ENCODE measurements at places on chromosomes 1 and 21.
A peak's percentile ranks its signal among the peaks of the same experiment; 100 is the strongest.

- no peak for DNase-seq
These were observed 37.2 kb upstream of the SLC9A1 start for GRCh38 chr1:27192039-27192529.

DNA sequence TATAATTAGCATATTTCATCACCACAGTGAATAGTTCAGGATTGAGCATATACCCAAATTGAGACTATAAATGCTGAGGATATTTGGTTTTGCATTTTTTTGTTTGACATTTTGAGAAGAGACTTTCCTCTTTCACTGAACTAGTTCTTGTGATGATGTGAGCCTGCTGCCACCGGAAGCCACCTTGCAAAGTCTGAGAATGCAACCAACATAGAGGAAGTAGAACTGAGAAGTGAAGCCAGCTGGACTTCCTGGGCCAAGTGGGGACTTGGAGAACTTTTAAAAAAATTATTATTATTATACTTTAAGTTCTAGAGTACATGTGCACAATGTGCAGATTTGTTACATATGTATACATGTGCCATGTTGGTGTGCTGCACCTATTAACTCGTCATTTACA, 102.3 kb downstream of the RPE65 start:
- no peak for DNase-seq

- DNase-seq = no peak
These were observed 4.3 kb downstream of the GUK1 start for GRCh38 chr1:228144193-228144992.

DNA sequence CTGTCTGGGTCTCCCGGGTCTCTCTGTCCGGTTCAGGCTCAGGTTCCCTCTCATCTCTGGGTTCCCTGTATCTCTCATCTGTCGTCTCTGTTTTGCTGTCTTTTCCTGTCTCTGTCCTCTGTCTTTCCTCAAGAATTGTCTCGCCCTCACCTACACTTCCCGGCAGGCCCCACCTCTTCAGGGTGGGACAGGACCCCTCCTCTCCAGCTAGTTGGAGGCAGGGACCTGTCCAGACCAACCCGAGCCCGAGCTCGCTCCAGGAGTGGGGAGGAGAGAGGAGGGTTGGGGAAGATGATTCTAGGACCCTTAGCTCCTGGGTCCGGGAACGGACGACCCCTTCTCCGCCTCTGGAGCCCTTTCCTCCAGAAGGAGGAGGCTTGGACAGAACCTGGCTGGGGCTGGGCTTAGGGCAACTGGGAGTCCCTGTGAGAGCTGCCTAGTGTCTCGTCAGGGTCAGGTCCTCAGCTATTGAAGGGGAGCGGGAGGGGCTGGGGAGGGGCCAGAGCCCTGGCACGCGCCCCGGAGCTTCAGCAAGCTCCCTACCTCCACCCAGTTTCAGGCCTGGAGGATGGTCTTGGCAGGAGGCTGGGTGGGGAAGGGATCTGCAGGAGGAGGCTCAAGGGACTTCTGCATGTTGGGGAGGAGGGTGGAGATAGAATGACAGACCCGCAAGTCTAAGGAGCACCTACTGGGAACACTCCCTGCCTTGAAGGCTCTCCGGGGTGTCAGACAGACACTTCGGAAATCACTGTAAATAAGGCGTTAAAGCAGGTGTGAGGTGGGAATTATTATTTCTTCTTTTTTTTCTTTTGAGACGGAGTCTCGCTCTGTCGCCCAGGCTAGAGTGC, 26.3 kb upstream of the EPB41 start:
- DNase-seq = no peak

DNA sequence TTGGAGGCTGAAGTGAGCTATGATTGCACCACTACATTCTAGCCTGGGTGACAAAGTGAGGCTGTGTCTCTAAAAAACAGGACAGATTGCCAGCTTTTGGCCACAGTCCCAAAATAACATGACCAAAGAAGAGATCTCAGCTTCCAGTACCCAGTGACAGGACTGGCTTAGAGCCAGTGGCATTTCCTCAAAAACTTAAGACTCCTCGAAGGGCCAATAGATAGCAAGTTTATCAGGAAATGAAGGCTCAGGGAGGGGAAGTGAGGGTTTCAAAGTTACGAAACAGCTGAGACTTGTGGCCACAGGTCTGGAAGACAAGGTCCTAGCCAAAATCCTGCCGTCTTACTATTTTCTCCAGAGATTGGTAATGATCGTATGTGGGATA, 6.3 kb upstream of the TMEM39B start:
- no peak for DNase-seq

- DNase-seq = no peak
These were observed 48.8 kb downstream of the ARHGEF10L start for GRCh38 chr1:17588048-17588871.

DNA sequence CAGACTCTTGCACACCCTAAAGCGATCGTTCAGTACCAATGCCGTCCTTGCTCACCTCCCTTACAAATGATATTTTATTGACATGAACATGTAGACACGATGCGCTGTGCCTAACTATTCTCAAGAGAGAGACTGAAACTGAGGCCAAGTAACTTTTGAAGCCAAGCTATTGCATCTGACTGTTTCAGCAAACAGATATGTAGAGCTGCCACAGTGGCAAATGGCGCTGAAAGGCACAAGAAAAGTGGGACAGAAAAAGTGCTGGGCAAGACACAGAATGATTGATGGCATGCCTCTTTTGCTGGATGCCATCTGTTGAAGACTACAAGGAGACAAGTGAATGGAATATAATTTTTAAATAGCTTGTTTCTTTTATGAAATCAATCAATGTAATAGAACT, 1157.2 kb upstream of the ADGRL4 start:
- DNase-seq = no peak

GRCh38 chr1:228961511-228961910, 226.2 kb downstream of the RHOU start:
- DNase-seq = no peak

DNA sequence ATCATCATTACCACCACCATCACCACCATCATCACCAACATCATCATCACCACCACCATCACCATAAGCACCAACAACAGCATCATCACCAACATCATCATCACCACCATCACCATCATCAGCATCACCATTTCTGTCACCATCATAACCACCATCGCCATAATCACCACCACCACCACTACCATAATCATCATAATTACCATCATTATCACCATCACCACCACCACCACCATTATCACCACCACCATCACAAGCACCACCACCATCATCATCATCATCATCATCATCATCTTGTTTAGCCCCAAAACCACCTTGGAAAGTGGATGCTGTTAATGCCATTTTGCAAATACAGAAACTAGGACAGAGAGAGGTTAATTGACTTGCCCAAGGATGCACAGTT, 22.5 kb downstream of the CAMK2N1 start:
- DNase-seq = no peak

DNA sequence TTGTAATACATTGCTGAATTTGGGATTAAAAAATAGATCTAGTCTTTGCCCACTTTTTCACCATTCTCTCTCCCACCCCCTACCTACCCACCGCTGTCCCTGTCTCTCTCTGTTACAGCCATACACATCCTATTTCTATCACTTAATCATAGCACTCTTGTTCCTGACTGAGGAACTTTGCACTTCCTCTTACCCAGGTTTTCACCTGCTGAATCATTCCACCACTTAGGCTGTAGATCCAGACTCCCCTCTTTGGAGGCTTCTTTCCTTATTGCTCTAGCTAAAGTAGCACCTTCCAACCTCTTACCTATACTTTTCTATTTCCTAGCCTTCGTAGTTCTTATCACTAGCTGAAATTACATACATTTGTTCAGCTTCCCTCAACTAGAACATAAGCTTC, 59.6 kb downstream of the ATP6V1G3 start:
- no peak for DNase-seq

- DNase-seq = no peak
These were observed 28.5 kb downstream of the SLAMF1 start for GRCh38 chr1:160618327-160618726.

DNA sequence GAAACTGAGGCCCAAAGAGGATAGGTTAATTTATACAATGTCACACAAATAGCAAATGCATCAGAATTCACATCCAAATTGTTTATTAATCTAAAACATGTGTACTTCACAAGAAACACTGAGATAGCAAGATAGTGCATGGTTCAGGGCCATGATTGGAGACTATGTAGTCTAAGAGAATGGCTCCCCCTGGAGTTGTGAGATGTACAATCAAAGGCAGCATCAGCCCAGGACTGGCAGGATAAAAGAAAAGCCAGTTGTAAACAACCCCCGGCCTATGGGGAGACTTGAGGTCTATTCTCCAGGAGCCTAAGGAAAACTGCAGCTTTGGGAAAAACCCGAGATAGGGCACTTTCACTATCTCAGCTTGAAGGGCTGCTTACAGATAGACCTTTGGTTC, 511.0 kb downstream of the OMA1 start:
- no peak for DNase-seq

GRCh38 chr1:218869276-218869675, 304.4 kb upstream of the LYPLAL1 start:
- no peak for DNase-seq

- no peak for DNase-seq
These were observed 46.9 kb upstream of the GNG12 start for GRCh38 chr1:67880056-67880601.

DNA sequence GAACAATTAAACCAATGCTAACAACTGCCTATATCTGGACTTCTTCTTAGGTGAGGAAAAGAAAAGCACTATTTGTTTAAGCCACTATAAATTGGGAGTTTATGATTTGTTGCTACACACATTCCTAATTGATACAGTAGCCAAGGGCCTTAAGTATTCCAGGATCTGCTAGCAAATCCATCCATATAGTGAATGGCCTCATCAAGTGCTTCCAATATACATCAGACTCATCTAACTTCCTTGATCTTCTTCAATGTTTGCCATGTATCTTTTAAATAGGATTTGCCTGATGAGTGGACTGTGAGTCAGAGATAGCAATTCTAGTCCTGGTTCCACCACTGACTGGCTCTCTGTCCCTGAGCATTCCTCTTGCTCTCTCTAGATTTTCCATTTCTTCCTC, 430.2 kb downstream of the OMA1 start:
- no peak for DNase-seq

GRCh38 chr1:244211559-244211944, 160.5 kb downstream of the ZBTB18 start:
- no peak for DNase-seq

- DNase-seq = no peak
These were observed 555.2 kb downstream of the OMA1 start for GRCh38 chr1:57991289-57991688.

DNA sequence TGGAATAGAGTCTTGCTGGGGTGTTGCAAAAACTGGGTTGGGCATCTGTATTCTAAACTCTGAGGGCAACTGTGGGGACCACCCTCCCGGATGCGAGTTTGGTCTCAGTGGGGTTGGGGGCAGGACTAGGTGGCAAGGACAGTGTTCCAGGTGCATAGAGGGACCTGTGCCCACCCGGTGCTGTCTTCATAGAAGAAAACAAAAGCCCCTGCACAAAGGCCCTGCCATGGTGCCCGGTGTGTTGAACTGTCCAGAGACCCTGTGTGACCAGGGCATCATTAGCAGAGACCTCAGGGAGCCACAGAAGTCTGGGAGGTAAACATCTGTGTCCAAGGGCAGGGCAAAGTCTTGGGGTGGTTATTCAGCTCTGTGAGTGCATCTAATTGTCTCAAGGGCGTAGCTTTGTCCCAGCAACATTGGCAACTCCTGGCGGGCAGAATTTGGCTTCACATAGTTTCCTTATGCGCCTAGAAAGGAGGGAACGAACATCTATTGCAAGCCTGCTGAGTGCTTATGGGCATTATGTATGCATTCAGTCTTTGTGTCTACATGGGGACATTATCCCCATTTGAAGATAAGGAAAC, 72.2 kb upstream of the IFFO2 start:
- no peak for DNase-seq

DNA sequence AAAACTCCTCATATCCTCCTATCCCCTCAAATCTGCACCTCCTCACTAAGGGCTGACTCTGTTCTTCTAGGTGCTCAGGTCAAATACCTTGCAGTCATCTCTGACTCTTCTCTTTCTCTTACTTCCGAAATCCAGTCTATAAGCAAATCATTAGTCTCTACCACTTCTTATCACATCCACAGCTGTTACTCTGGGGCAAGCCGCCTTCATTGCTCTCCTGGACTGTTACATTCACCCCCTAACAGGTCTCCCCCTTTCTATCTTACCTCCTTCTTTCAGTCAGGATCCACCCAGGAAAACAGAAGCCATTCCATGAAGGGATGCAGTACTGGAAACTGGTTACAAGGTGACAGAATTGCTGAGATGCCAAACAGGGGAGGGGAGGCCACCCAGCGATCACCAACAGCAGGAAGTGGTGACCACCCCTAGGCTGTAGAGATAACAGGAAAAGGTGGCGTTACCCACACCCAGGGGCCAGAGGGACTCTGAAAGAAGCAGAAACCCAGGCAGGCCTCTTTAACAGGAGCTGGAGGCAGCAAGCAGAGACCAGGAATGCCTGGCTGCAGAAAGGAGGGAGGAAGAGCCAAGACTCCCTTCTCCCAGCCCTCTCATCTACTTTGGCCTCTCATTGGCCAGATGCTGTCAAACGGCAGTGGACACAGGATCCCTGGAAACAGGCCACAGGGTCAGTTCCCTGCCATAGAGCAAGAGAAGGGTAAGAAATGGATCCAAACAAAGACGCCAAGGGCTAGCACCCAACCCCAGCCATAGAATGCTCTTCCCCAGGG, 55.5 kb upstream of the FOXO6 start:
- no peak for DNase-seq

- no peak for DNase-seq
These were observed 15.4 kb downstream of the ANGPTL7 start for GRCh38 chr1:11204396-11205190.

- DNase-seq = peak; percentile 5
These were observed 17.6 kb downstream of the FCRL4 start for GRCh38 chr1:157580179-157580827.

- DNase-seq = no peak
These were observed 19.7 kb downstream of the STPG1 start for GRCh38 chr1:24393892-24394291.

DNA sequence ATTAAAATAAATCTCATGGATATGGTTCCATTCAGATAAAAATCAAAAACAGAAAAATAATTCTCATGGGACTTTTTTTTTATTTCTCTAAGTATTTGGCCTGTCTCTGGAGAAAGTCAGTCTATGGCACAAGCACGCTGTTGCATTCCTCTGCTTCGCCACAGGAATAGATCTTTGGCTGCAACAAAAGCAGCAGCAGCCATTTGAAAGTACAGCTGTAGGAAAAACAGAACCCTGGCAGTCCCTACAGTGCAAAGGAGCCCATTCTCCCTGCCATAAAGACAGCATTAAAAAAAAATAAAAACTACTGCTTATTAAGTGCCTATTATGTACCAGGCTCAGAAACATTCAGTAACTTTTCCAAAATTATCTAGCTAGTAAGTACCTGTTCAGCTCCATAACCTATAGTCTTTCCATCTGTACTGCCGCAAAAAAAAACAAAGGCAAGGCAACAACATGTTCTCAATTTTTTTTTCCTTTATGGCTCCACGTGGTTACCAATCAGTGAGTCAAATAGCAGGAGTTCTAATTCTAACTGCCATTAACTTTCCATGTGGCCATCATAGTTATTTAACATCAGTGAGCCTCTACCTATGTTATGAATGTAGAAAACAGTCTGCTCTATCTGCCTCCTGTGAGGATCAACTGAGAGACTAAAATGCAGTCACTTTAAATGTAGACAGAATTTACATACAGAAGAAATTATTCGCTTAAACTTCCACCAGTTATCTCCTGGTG, 22.7 kb downstream of the SLC35D1 start:
- no peak for DNase-seq
